RWPE2 (cell line): ENCODE measurements at places on chromosomes 1 and 21.
A peak's percentile ranks its signal among the peaks of the same experiment; 100 is the strongest.

- no peaks in the 10 kb centered on the region for H3K4me1 ChIP-seq
- no peak for DNase-seq
- no peaks in the 10 kb centered on the region for H3K27me3 ChIP-seq
- no peak overlapping the region for H3K27ac ChIP-seq
Observed at GRCh38 chr1:98112626-98113025, 191.8 kb upstream of the DPYD start.

DNA sequence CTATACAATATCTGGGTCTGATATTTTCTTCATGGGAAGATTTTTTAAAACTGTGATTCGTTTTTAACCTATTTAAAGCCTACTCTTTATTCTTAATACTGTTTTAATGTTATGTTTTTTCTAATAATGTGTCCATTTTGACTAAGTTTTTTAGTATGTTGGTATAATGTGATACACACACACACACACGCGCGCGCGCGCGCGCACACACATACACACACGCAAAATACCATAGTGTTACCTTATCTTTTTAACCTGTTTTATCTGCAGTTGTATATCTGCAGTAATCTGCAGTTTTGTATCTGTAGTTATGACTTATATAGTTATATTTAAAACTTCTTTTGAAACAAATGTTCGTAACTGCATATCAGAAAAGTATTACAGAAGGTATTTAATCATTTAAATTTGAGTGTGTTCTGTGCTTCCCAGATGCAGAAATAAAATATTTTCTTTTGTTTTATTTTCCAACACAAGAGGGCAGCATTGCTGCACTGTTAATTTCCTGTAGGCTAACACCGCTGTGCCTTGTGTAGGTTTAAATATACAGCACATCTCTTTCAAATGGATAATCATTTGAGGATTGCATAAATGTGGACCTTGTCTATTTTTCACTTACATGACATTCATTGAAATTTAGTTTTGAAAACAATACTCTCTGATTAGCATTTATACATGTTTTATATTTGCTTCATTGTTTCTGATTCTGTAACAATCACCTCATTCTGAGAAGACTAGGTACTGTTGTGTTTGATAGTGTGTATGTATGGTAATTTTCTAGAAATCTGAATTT lies 166.1 kb downstream of the PDE4B start:
- no peaks in the 10 kb centered on the region for H3K36me3 ChIP-seq
- no peak for DNase-seq
- no peak overlapping the region for H3K4me3 ChIP-seq
- H3K27ac ChIP-seq, result no peak overlapping the region
- no peaks in the 10 kb centered on the region for H3K27me3 ChIP-seq
- H3K4me1 ChIP-seq, result no peaks in the 10 kb centered on the region

GRCh38 chr1:109425391-109426280 lies 612 bp downstream of the PSMA5 start:
- DNase-seq, result peak; percentile 79
- peaks cover 31% of the 10 kb centered on the region for H3K36me3 ChIP-seq
- H3K27ac ChIP-seq, result peak overlapping the region; percentile 91
- no peaks in the 10 kb centered on the region for H3K27me3 ChIP-seq

DNA sequence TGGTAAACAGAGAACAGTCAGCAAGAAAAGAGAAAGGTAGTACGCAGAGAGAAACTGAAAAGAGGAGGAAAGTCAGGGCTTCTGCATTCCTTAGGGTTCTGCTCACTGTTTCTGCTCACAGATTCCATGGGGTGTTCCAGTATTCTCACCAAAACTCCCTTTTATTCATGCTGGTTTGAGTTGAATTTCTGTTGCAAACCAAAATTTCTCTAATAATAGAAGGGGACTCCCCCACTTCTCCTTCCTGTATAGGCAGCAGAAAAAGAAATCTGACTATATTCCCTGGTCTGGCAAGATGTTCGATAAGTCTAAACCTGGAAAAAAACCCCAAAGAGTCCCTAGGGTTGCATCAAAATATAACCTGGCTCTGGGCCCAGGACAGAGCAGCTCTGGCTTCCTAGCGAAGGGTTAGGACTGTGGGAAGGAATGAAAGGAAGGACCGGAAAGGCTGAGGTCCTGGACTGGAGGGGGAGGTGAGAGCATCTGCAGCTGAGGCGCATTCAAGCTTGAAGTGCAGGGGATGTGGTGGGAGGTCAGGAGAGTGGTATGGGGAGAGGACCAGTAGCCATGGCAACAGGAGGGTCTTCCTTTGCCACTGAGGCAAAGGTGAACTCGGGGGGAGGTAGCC lies 18.8 kb upstream of the RGS16 start:
- no peak overlapping the region for H3K4me3 ChIP-seq
- DNase-seq, result no peak
- H3K36me3 ChIP-seq, result no peaks in the 10 kb centered on the region
- H3K4me1 ChIP-seq, result peaks cover 5% of the 10 kb centered on the region
- no peak overlapping the region for H3K27ac ChIP-seq

GRCh38 chr1:79128722-79129121 lies 122.2 kb upstream of the ADGRL4 start:
- DNase-seq, result no peak
- H3K36me3 ChIP-seq, result no peaks in the 10 kb centered on the region
- no peak overlapping the region for H3K4me3 ChIP-seq

- DNase-seq, result no peak
- no peak overlapping the region for H3K27ac ChIP-seq
- H3K4me3 ChIP-seq, result no peak overlapping the region
- no peaks in the 10 kb centered on the region for H3K4me1 ChIP-seq
- H3K27me3 ChIP-seq, result no peaks in the 10 kb centered on the region
- H3K36me3 ChIP-seq, result no peaks in the 10 kb centered on the region
Observed at GRCh38 chr1:221272940-221273339, 393.7 kb downstream of the HLX start.

DNA sequence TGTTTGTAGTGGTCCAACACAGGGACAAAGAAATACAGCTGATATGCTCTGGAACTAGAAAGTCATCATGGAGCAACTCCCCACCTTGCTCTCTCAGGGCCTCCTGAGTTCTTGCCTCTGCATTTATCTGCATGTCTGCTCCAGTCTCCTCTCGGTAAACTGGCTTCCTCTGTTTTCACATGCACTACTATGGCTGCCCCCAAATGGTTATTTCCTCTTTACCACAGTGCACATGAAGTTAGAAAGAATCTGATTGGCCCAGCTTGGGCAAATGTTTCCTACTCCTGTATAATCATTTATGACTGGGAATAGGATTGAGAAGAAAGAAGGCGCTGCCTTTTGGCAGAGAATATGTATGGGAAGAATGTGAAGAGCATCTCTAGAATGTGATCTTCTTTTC lies 16.5 kb upstream of the PSMB2 start:
- H3K4me3 ChIP-seq, result no peak overlapping the region
- no peaks in the 10 kb centered on the region for H3K4me1 ChIP-seq
- H3K27ac ChIP-seq, result no peak overlapping the region
- no peaks in the 10 kb centered on the region for H3K36me3 ChIP-seq

- no peak overlapping the region for H3K27ac ChIP-seq
- no peak overlapping the region for H3K4me3 ChIP-seq
- DNase-seq, result no peak
Observed at GRCh38 chr1:119136401-119136800, 4.1 kb downstream of the WARS2 start.

DNA sequence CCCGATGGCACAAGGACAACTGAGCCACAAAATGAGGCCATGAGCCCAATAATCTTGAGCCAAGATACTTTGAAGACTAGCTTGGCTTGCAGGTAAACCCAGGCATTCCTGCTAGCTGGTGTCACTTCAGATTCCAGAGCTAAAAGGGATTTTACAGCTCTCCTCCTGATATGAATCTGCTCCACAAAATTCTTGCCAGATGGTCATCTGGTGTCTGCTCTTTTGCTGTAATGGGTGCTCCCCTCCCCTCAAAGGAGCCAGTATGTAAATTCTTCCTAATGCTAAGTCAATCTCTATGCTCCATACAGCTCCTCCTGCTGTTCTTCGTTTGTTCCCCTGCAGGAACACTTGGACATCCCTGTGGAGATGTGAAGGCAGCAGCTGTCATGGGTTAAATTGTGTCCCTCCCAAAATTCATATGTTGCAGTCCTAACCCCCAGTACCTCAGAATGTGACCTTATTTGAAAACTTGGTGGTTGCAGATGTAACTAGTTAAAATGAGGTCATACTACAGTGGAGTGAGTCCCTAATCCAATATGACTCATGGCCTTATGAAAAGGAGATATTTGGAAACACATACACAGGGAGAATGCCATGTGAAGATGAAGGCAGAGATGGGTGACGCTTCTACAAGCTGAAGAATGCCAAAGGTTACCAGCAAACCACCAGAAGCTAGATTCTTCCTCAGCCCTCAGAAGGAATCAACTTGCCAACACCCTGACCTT lies 180.6 kb upstream of the PALMD start:
- no peak for DNase-seq
- H3K36me3 ChIP-seq, result no peaks in the 10 kb centered on the region
- no peak overlapping the region for H3K27ac ChIP-seq
- H3K4me3 ChIP-seq, result no peak overlapping the region
- no peaks in the 10 kb centered on the region for H3K27me3 ChIP-seq

DNA sequence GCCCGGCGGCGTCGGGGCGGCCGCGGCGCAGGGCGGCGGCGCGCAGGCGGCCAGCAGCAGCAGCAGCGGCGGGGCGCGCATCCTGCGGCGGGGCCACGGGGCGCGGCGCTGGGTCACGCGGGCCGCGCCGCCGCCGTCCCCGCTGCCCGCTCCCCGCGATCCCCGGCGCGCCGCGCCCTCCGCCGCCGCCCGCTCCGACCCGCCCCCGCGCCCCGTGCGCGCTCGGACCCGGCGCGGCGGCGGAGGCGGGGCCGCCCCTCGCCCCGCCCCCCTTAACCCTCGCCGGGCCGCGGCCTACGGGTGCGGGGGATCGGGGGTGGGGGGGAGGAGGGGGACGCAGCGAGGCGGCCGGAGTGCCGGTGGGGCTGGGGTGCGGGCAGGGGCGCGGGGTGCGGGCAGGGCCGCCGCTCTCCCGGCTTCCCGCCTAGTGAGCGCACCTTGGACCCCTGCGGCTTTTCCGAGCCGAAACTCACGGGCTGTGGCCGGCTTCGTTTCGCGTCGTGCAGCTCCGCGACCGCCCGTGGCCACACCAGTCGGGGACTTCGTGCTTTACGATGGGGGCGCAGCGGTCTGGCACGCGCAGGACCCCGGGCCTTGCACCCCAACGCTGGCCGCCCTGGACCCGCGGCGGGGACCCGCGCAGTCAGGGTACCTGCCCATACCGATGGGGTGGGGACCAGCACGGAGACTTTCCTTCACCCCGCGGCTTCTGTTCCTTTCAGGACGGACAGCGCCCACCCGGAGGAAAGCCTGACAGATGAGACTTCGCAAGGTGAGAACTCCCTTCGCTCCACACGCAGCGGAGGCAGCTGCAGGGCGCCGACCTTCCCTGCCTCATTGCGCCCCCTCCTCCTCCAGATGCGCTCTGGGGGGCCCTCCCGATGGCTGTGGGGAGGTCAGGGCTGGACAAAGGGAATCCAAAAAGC lies at the start of gene FNDC10:
FNDC10 (minus strand) TSS at position 201 of the 926 bp plus-strand sequence; CDS start at position 81, 120 bp downstream.
- peak; percentile 57 for DNase-seq
- no peaks in the 10 kb centered on the region for H3K36me3 ChIP-seq
- peak within 1 kb of the TSS; percentile 48 for H3K4me3 ChIP-seq
- no peak within 1 kb of the TSS for H3K27ac ChIP-seq
- no peaks in the 10 kb centered on the region for H3K4me1 ChIP-seq

GRCh38 chr1:32197074-32197473 lies 3.3 kb upstream of the CCDC28B start:
- H3K4me1 ChIP-seq, result no peaks in the 10 kb centered on the region
- peaks cover 50% of the 10 kb centered on the region for H3K36me3 ChIP-seq
- H3K27me3 ChIP-seq, result no peaks in the 10 kb centered on the region
- no peak for DNase-seq
- no peak overlapping the region for H3K4me3 ChIP-seq

DNA sequence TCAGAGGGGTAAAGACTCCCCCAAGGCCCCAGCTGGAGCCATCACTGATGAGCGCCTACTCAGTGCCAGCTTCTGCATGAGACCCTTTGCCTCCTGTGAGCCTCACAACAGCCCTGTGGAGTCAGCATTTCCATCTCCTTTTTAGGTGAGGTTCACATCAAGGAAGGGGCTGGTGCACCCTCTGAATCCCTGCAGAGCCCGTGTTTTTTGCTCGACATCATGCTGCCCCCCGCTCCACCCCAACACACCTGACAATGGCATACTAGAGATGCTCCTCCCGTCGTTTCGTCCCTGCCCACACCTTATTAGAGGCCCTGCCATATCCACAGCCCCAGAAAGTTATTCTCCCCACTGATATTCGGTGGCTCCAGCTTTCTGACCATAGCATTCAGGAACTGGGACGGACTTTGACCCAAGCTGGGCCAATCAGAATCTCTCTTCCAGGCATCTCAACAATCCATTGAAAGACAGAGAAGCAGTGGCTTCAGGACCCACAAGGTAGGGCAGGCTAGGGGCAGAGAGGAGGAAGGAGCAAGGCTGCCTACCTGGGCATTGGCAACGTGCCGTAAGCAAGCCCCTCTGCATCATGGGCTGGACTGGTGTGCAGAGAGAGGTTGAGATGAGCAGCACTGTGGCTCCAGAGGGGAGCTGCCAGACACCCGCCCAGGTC lies 32.7 kb downstream of the EPHA10 start:
- no peak overlapping the region for H3K27ac ChIP-seq
- peak; percentile 15 for DNase-seq
- no peaks in the 10 kb centered on the region for H3K36me3 ChIP-seq
- no peak overlapping the region for H3K4me3 ChIP-seq
- peaks cover 2% of the 10 kb centered on the region for H3K27me3 ChIP-seq

DNA sequence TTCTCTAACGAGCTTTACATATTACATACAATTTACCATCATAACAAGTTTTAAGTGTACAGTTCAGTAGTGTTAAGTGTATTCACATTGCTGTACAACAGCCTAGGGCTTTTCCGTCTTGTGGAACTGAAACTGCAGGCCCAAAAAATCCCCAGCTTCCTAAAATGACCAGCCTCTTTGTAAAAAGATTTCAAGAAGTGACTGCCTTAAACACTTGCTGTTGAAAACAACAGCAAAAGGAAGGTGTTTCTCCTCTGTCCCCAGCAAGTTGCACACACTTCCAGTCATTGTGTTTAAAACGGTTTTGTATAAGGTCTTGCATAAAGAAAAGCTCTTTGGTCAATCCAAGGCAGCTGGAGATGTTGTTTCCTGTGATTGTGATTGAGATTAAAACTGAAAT lies 16.0 kb upstream of the GBP1 start:
- DNase-seq, result no peak
- H3K27ac ChIP-seq, result no peak overlapping the region
- no peaks in the 10 kb centered on the region for H3K36me3 ChIP-seq

- H3K27me3 ChIP-seq, result no peaks in the 10 kb centered on the region
- H3K4me1 ChIP-seq, result no peaks in the 10 kb centered on the region
- no peak for DNase-seq
- H3K36me3 ChIP-seq, result peaks cover 76% of the 10 kb centered on the region
- no peak overlapping the region for H3K4me3 ChIP-seq
Observed at GRCh38 chr1:22508329-22508728, 55.0 kb upstream of the EPHA8 start.

DNA sequence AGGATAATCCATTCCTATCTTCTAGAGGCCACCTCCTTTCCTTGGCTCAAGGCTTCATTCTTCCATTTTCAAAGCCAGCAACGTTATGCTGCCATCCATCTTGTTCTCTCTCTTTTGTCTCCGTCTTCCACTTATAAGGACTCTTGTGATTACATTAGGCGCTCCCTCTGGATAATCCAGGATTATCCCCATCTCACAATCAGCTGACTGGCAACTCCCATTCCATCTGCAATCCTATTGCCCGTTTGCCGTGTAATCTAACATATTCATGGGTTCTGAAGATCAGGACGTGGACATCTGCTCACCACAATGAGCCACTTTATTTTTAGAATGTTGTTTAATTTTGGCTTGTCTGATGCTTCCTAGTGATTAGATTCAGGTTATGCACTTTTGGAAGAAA lies 89.3 kb downstream of the EBNA1BP2 start:
- H3K4me3 ChIP-seq, result no peak overlapping the region
- H3K4me1 ChIP-seq, result no peaks in the 10 kb centered on the region
- no peak overlapping the region for H3K27ac ChIP-seq
- no peaks in the 10 kb centered on the region for H3K36me3 ChIP-seq
- DNase-seq, result no peak
